AML-193 (cell line): ENCODE measurements at places on chromosomes 3 and 15.

DNA sequence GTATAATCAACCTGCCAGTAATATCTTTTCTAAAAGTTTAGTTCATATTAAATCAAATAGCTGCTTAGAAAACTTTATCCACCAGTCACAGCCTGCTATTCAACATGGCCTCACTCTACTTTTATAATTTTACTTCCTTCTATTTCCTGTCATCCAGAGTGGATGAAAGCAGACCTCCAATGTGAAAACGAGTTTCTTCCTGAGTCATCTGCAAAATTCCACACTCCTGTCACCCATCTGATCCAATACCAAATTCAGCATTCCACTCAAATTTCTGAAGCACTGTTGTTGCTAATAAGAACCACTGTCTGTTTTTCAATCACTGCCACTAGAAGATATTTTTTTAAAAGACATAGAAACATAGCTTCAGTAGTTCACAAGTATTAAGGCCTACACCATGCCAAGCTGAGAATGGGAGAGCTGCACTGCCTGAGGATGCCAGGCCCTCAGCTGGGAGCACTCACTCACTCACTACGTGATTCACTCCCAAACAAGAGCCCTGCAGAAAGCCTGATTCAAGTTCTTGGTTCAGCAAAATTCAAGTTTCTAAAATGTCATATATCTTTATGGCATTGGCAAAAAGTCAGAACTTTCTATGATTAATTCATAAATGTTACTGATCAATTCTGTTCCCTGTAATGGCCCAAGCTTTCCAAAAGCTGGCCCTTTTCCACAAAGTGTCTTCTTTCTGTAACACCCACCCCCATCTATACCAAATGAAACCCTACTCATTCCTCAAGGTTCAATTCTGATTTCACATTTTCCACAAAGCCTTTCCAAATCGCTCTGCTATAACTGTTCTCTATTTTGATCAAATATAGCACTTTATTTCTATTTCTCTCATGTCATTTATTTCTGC is 82.9 kb downstream of the FSIP1 start:
- DNase-seq = no peak

GRCh38 chr3:114460459-114460858 is 166.6 kb downstream of the TIGIT start:
- DNase-seq = no peak

GRCh38 chr3:177538048-177538749 is 340.9 kb upstream of the TBL1XR1 start:
- no peak for DNase-seq

GRCh38 chr3:126100634-126101301 is 16.8 kb upstream of the SLC41A3 start:
- no peak for DNase-seq

- no peak for DNase-seq
Observed at GRCh38 chr3:195227871-195228270, 43.1 kb downstream of the XXYLT1 start.

- DNase-seq = no peak
Observed at GRCh38 chr3:140816372-140817195, 125.1 kb upstream of the SLC25A36 start.

DNA sequence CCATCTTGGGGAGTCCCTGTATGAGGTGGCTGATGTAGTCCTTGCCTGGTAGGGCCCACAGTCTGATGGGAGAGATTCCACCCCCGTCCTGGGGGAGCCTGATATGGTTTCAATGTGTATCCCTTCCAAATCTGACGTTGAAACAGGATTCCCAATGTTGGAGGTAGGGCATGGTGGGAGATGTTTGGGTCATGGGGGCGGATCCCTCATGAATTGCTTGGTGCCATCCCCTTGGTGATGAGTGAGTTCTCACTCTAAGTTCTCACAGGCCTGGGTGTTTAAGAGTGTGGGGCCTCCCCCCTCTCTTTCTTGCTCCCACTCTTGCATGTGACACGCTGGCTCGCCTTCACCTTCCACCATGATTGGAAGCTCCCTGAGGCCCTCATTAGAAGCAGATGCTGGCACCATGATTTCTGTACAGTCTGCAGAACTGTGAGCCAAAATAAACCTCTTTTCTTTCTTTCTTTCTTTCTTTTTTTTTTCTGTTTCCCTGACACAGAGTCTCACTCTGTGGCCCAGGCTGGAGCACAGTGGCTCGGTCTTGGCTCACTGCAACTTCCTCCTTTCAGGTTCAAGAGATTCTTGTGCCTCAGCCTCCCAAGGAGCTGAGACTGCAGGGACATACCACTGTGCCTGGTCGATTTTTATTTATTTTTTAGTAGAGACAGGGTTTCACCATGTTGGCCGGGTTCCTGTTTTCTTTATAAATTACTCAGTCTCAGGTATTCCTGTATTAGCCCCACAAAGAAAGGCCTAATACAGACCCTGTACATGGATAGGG is 28.6 kb downstream of the ITGA11 start:
- no peak for DNase-seq

DNA sequence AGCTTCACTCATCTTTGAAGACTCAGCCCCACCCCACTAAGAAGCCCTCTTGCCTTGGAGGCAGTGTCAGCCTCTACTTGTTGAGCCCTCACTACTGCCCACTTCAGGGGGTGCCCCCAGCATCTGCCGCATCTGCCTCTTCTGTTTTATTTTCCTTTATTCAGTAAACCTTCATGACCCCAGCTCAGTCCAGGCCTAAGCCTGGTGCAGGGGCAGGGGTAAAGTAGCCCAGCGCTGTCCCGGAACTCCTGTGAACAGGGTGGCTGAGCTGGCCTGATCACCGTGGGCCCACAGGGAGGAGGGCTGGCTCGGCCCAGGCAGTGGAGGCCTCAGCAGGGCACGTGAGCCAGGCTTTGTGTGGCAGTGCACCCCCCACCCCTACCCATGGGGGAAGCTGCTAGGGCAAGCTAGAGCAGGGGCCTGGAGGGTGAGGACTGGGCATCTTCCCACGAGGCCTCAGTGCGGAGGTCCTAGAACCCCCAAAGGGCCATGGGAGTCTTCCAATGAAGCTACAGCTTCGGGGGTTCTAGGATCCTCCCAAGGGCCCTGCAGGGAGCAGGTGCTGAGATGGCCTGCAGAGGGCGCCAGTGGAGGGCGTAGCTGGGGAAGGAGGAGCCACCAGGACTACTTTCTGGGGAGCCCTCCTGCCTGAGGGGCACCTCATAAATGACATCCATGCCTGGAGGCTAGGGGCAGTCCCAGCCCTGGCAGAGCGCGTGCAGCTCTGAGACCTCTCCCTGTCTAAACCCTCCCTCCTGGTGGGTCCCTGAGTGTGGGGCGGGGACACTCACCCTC is 36.0 kb downstream of the TSPAN3 start:
- DNase-seq = no peak

DNA sequence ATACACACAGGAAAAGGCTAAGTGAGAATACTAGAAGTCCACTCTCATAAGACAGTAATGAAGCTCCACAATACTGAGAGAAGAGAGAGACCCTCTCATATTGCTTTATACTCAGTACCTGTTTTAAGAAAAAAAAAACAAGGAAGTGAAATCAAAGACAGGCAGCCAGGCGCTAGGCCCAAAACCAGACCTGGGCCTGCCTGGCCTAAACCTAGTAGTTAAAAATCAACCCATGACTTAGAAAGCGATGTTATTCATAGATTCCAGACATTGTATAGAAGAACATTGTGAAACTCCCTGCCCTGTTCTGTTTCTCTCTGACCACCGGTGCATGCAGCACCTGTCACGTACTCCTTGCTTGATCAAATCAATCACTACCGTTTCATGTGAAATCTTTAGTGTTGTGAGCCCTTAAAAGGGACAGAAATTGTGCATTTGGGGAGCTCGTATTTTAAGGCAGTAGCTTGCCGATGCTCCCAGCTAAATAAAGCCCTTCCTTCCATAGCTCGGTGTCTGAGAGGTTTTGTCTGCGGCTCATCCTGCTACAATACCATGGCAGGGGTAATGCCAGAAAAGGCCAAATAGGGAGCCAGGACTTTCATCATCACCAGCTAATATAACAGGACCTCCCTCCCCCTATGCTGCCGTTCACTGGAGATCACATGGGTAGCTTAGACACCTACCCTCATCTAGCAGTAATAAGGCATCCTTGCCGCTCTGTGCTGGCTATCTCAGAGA is 1294.1 kb downstream of the NSUN3 start:
- DNase-seq = no peak
